ENCODE measurements at places on chromosomes 11 and 22.

GRCh38 chr11:126929179-126930061 is 71.2 kb downstream of the KIRREL3 start:
- no peak for DNase-seq

DNA sequence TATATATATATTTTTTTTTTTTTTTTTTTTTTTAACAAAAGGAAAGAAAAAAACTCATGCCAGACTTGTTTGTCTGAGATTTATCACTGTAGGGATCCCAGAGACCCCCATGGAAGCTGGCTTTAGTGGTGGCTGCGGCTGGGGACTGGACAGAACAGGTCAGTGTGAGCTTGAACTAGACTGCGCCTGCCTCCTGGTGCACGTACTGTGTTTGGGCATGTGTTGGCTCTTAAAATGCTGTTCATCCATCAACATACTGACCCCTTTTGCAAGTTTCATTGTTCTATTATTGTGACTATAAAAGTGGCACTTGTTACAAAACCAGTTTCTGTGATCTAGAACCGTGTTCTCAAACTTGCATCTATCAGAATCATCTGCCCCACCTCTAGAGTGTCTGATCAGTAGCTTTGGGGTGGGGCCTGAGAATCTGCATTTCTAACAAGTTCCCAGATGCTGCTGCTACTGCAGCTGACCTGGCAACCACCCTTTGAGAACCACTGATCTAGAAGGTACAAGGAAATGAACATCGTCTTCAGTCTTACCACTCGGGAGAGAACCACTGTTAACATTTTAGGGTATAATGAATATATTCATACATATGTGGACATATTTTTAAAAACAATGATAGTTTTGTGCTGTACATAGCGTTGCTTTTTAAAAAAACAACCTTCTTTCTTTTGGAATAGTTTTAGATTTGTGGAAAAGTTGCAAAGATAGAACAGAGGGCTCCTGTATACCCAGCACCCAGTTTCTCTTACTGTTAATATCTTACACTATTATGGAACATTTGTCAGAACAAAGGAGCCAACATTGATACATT is 54.0 kb downstream of the ZNRF3 start:
- no peak for DNase-seq

- DNase-seq = no peak
Measured at GRCh38 chr22:49998718-49999062, 13.9 kb downstream of the IL17REL start.

- no peak for DNase-seq
Measured at GRCh38 chr22:20975541-20976290, 6.4 kb upstream of the LZTR1 start.

DNA sequence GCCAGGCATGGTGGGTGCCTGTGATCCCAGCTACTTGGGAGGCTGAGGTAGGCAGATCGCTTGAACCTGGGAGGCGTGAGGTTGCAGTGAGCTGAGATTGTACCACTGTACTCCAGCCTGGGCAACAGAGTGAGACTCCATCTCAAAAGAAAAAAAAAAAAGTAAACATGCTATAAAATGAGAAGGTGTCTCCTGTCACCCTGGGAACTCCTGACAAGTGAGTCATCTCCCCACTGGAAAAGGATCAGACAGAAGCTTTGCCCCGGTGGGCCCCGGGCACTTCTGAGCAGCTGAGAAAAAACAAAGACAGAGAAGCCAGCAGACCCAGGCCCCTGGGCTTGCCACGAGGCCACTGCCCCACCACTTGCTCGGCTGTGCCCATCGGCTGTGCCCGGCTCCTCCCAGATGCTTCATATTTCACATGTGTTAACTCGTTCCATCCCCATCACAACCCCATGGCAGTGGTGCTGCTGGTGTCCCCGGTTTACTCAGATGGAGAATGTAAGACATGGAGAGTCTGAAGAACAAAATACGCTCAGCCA is 22.3 kb downstream of the TTLL1 start:
- no peak for DNase-seq

- DNase-seq = no peak
Measured at GRCh38 chr22:31948002-31948401, 3.7 kb downstream of the YWHAH start.

- no peak for DNase-seq
Measured at GRCh38 chr22:28297504-28297903, 378.4 kb upstream of the PITPNB start.

DNA sequence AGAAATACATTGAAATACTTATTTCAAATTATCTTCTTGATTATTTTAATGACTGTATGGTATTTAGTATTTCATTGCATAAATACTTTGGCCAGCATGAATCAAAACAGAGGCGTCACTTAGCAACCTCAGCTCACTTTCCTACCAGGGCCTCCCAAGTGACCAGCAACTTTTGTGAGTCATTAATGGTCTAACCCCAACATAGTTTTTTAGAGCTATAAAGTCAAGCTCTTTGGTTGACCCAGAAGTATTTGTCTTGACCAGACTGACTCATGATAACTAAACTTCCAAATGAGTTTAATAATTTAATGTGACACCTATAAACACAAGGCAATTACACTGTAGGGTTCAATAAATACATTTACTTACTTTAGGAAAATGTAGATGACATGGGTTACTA is 27.9 kb upstream of the RBMXL2 start:
- DNase-seq = no peak

Data from germinal center (tissue), 1 donor.